Activated T-cell treated with anti-CD3 and anti-CD28 coated beads for 1 hour (primary cell): ENCODE measurements at places on chromosomes 1 and 21.

DNA sequence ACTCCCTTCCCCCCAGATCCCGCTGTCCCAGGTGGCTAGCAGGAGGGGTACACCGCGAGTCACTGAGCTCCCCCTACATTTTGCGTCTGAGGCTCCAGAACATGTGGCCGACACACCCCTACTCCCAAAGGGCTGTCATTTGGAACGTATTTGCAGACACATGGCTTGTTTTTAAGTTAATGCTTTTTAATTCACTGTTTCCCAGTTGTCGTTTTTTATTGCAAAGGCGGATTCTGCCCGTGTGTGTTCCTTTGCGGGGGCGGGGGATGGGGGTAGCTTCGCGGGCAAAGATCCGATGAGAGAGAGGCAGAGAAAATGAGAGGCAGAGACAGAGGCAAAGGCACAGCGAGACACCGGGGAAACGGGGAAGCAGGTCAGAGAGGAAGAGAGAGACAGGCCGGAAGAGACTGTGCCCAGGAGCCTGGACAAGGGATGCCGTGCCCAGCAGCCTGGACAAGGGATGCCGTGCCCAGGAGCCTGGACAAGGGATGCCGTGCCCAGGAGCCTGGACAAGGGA is 270.2 kb downstream of the FOXD2 start:
- no peak for DNase-seq

- no peak for DNase-seq
These were observed 33.0 kb downstream of the DHRS3 start for GRCh38 chr1:12584900-12585525.

GRCh38 chr21:39613041-39613934 is 548 bp downstream of the B3GALT5 start:
- no peak for DNase-seq

DNA sequence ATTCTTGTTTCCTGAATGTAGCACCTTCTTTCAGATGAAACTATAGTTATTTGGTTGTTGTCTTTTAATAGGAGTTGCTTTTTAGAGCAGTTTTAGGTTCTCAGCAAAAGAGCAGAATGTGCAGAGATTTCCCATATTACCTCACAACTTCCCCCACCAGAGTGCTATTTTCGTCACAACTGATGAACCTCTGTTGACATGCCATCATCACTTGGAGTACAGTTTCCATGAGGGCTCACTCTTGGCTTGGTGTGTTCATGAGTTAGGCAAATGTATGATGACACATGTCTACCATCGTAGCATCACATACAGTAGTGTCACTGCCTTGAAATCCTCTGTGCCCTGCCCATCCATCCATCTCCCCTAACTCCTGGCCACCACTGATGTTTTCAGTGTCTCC is 3.7 kb downstream of the IBA57 start:
- DNase-seq: no peak

DNA sequence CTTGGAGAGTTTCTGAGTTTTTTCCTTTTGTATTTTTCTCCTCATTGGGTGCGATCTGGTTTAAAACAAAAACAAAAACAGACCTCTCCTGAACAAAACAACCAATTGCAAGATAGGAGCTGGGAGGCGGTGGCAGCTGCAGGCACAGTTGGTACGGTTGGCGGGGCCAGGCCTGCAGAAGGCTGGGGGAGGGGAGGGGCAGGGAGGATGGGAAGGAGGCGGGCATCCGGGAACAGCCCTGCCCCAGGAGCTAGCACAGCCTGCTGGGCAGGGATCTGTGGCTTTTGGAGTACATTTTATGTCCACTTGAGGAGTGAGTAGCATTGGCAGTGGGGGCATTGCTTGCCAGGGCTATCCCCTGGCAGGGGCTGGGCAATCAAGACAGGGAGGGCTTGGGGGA is 5.2 kb downstream of the CAPN9 start:
- DNase-seq: no peak

DNA sequence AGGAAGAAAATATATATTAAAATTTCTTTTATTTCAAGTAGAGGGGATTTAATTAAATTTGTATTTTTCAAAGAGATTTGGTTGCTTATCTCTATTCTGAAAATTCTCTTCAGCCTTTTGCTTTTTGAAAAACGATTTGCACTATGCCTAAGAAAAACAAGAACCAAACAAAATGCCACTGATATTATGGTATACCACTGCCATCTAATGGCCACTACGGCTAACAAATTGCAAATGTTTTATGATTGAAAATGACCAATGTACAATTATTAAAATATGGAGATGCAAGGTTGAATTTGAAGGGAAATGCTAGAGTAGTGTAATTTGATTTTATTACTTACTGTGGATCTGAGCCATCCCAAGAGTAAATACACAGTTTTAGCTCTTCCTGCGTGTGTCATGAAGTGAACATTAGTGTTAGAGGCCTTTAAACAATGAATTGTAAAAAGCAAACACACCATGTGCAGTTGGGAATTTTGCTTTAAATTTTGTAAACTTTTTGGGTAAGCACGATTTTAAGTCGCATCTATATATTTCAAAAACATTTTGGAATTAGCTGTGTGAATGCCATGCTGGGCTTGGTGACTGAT is 137.4 kb upstream of the USP25 start:
- no peak for DNase-seq

DNA sequence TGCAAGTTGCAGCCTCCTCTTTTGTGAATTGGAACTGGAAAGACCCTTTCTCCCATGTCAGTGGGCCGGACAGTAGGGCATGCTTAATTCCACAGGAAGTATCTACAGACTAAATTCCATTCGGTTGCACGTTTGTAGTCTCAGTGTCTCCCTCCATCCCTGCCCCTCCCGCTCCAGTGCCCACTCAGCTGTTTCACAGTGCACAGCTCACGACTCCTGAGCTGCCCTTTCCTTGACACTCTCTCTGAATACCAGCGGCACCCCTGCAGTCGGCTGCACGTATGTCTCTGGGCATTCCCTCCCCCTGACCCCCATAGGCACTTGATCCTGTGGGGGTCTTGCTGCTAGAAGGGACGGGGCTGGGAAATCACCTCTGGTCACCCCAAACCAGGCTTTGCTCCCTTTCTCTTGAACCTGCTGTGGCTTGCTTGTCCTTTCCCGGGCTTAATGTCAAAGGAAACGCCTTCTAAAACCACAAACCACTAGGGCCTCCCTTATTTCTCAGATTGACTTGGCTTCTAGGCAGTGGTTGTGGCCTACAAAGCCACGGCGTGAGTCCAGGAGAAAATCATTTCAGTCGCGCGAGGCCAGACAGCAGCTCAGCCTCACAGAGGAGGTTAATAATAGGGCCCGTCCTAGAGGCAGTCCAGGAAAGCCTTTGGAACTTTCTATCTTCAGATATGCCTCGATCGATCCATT is 365.3 kb upstream of the PROX1 start:
- no peak for DNase-seq

DNA sequence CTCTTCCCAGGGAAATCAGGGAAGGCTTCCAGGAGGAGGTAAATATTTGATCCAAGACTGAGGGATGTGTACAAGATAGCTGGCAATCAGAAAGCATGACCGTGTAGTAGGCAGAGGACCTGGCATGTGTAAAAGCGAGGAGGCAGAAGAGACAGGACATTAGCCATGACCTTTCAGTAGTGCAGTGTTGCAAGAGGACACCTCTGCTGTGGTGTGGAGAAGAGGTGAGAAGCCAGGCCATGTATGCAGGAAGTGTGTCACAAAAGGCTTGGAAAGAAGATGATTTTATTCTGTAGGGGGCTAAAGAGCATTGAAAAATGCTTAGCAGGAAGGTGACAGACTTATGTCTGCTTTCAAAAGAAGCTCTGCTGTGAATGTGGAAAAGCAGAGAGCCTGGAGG is 381.0 kb downstream of the ZP4 start:
- DNase-seq: no peak

DNA sequence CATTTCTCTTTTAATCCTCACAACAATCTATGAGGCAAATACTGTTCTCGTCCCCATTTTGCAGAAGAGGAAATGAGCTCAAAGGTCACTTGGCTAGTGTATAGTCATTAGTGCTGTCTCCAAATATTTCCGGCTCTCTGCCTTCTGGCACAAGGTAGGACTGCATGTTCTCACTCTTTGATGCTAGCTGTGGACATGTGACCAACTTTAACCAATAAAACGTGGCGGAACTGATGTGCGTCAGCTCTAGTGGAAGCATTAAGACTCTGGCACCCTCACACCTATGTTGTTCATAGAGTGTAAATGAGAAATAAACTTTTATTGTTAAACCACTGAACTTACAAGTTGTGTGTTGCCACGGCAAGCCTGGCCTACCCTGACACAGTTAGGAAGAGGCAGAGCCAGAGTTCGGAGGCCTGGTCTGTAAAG is 5.0 kb upstream of the KIF21B start:
- no peak for DNase-seq
